Epithelial cell of umbilical artery (primary cell): ENCODE measurements at places on chromosomes 6 and 20. TPM values are rescaled to one million over a fixed set of nuclear protein-coding genes. Genes with fewer than 3 reads are reported as not detected.

Gene ME1
- total RNA-seq, result 6.8 and 10.5 TPM in 2 replicates

Gene SDHAF4
- 3.8 and 9.4 TPM in 2 replicates for total RNA-seq

Gene CST1
- 6.2 TPM in 1 of 2 replicates, not detected in the other for total RNA-seq

Gene NR2E1
- total RNA-seq, result not detected in 2 replicates

Gene UBD
- total RNA-seq, result 0.32 and 1.2 TPM in 2 replicates

Gene BTBD9
- 6.5 and 10.8 TPM in 2 replicates for total RNA-seq

Gene CCHCR1
- total RNA-seq, result 12.3 and 17.3 TPM in 2 replicates

Gene PRRT1
- total RNA-seq, result under 0.01 and 0.30 TPM in 2 replicates

Gene RALGAPB
- total RNA-seq, result 22.1 and 22.6 TPM in 2 replicates

Gene FBXO30
- total RNA-seq, result 12.7 and 20.2 TPM in 2 replicates

Gene DTNBP1
- 4.2 and 8.1 TPM in 2 replicates for total RNA-seq

Gene HLA-DMA
- 0.32 and 2.1 TPM in 2 replicates for total RNA-seq

Gene SAMD10
- total RNA-seq, result 2.6 TPM in 2 replicates

Gene SYNDIG1
- 0.30 TPM in 1 of 2 replicates, not detected in the other for total RNA-seq

Gene SEL1L2
- not detected in 2 replicates for total RNA-seq
